ENCODE measurements at places on chromosomes 7 and 10.

DNA sequence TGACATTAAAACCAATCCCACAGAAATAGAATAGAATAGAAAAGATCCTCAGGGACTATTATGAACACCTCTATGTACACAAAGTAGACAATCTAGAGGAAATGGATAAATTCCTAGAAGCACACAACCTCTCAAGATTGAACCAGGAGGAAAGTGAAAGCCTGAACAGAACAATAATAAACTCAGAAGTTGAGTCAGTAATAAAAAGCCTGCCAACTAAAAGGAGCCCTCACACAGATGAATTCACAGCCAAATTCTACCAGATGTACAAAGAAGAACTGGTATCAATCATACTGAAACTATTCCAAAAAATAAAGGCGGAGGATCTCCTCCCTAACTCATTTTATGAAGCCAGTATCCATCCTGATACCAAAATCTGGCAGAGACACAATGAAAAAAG lies 220.3 kb upstream of the HPS1 start:
- no peak for DNase-seq

- no peak for DNase-seq
These were observed 243.5 kb downstream of the ADK start for GRCh38 chr10:74394416-74394969.

DNA sequence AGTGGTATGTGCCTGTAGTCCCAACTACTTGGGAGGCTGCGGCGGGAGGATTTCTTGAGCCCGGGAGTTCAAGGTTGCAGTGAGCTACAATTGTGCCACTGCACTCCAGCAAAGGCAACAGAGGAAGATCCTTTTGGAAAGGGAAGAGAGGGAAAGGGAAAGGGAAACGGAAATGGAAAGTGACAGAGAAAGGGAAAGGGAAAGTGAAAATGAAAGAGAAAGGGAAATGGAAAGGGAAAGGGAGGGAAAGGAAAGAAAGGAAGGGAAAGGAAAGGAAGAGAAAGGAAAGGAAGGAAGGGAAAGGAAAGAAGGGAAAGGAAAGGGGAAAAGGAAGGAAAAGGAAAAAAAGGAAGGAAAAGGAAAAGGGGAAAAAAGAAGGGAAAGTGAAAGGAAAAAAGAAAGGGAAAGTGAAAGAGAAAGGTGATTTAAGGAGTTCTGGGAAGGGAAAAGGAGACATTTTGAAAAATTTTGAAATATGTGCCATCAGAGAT lies 2.3 kb upstream of the ZC3HAV1 start:
- DNase-seq, result no peak

DNA sequence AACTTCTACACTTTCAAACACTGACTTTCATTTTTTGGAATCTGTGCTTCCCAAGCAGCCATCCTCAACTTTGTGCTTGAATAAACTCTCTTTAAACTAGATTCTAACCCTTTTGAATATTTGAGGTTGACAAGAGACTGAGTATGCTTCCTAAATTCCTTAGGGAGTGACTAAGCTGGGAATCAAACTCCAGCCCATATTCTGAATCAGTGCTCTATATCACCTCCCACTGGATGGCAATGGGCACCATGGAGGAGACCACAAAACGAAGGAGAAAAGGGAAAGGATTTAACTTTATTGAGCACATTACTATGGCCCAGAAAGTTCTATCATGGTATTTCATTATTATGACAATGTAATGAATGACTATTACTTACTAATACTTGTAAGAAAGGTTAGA lies 17.2 kb upstream of the SLC26A4 start:
- DNase-seq, result no peak
